ENCODE measurements at places on chromosomes 7 and 10.
A peak's percentile ranks its signal among the peaks of the same experiment; 100 is the strongest.

- no peak for DNase-seq
These were observed 194.2 kb downstream of the CAMK1D start for GRCh38 chr10:12543589-12543988.

- no peak for DNase-seq
These were observed 220.5 kb downstream of the MAD1L1 start for GRCh38 chr7:2012044-2012900.

- DNase-seq, result no peak
These were observed 66.7 kb upstream of the LEP start for GRCh38 chr7:128174386-128174785.

GRCh38 chr10:95429639-95430038 lies 131.5 kb downstream of the SORBS1 start:
- no peak for DNase-seq

DNA sequence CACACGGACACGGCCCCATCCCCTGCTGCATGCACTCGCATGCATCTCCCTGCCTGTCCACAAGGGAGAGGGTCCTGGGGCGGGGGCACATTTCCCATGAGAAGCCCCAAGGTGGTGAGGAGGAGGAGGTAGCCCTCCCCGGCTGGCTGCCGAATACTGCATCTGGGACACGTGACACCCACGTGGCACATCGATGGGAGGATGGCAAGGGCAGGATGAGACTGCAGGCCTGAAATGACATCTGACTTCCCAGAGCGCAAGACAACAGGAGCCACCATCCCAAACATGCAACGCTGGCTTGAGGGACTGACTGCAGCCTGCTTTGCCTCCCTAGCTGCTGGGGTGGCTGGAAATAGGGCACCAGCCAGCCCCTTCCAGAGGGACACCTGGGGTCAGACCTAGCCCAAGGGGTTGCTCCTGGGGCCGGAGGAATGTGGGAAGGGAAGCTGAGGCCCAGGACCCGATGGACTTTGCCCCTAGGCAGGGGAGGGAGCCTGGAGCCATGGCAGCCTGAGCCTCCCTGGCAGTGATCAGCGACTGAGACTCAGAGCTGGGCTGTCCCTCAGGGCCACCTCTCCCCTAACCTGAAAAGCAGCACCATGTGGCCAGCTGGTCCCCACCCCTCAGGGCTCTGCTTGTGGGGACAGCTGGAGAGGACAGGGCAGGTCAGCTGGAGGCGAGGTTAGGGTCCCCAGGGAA lies 16.1 kb downstream of the BUD23 start:
- DNase-seq, result no peak

- peak; percentile 18 for DNase-seq
These were observed 163.8 kb downstream of the ELMO1 start for GRCh38 chr7:37284805-37285231.

- no peak for DNase-seq
These were observed 590.0 kb downstream of the LRMDA start for GRCh38 chr10:76021398-76021797.

DNA sequence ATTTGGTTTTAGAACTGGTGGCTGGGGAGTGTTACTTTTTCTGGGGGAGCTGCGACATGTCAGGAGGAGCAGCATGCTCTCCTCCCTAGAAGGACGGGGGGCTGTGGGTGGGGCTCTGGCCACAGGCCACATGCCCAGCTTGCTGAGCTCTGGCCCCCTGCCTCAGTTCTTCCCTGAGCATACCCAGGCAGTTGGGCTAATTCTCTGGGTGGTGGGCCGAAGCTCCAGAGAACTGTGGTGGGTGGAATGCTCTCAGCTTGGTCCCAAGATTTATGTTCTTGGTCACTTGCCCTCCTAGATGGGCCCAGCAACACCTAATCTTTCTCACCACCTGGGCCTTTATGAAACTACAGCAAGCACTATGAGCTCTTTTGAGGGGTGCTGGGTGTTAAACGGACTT lies 5.1 kb upstream of the ZNF775 start:
- no peak for DNase-seq

DNA sequence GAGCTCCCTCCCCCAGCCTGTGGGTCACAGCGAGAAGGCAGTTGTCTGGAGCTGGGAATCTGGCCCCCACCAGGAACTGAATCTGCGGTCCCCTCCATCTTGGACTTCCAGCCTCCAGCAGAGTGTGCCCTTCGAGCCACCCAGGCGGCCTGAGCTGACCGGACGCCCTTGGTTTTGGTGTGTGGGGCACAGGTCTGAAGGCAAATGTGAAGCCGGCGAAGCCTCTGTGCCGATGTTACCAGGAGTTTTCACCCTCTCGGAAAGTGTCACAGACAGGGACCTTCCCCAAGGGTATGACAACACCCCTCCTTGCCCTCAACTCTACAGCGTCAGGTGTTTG lies 109.1 kb downstream of the DNAJB6 start:
- DNase-seq, result no peak

- no peak for DNase-seq
These were observed 225.0 kb upstream of the CELF2 start for GRCh38 chr10:10792681-10793080.

GRCh38 chr10:3542185-3542611 lies 242.8 kb downstream of the KLF6 start:
- DNase-seq, result no peak

DNA sequence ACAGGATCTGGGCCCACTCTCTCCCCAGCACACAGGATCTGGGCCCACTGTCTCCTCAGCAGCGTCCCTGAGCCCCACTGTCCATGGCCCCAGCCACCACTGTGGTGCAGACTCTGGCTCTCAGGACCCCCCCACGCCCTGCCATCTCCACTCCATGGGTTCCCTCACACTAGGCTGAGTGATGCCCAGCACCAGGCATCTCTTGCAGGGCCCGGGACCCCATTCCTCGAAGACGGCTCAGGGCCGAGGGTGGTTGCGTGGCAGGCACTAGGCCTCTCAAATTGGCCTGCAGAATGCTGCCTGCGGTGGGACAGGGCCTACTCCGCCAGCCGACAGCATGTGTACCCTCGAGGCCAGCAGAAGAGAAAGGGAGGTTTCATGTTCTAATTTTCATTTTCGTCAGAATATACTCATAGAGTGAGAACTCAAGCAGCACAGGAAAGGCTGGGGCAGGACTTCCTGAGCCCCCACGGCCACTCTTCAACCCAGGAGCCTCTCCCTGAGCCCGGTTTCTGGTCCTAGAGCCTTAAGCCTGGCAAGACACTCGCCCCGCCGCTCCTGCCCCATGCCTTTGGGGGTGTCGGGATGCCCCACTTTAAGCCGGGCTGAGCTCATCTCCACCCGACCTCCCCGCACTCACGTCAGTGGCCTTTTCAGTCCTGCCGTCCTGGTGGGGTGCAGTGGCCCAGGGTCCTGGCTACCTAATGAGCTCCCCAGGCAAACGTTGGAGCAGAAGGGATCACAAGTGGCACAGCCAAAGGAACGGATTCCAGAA lies 44.0 kb downstream of the PWWP2B start:
- DNase-seq, result no peak

DNA sequence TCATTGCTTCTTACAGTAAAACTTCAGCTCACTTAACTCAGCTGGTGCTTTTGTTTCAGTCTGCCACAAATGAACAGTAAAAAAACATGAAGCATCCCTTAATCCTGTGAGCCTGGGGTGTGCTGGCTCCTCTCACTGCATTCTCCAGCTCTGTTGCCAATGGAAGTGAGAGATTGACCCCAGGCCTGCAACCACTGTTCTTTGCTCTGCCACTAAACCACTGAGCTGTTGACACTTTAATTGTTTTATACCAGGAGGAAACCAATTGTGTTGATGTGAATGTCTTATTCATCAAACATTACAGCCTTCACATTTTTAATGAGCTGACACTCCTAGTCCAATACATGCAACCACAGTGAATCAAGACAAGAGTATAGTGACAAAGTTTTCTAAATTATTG lies 69.4 kb upstream of the FZD1 start:
- no peak for DNase-seq

- DNase-seq, result peak; percentile 67
These were observed 36.3 kb downstream of the SLC25A13 start for GRCh38 chr7:96285579-96285978.

- no peak for DNase-seq
These were observed 7.2 kb downstream of the C10orf90 start for GRCh38 chr10:126663328-126663727.

DNA sequence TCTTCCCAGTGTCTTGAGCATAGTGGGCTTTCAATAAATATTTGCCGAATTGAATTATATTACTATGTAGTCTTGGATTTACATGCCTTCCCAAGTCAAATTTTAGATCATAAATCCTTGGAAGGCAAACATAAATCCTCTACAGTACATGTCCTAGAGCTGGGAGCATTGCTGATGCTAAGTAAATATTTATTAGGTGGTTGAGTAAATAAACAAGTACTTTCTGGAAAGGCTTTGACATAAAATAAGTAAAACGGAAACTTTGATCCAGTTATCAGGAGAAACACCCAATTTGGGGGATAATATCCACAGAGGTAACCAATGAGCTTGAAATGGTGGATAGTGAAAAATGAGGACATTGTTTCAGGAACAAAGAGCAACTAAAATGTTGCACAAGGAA lies 162.8 kb upstream of the SVIL start:
- DNase-seq, result no peak

GRCh38 chr10:122780391-122780790 lies 65.3 kb downstream of the CUZD1 start:
- no peak for DNase-seq

- DNase-seq, result no peak
These were observed 275.4 kb upstream of the NEBL start for GRCh38 chr10:21172542-21172929.

- peak; percentile 67 for DNase-seq
These were observed 13.2 kb upstream of the TRA2A start for GRCh38 chr7:23544913-23545354.

DNA sequence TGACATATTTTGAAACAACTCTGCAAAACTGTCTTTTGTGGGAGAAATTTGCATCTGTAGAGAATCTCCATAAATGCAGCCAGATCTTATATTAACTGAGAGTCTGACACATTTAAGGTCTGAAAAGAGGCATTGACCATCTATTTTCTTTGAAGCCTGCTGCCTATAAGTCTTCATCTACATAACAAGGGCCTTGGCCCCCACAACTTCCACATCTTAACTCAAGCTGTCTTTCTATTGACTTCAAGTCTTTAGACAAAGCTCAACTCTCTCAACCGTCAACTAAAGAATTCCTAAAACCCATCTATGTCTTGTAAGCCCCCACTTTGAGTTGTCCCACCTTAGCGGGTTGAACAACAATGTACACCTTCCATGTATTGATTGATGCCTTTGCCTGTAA lies 72.4 kb upstream of the ADCY1 start:
- DNase-seq, result no peak

GRCh38 chr10:17850501-17850900 lies 41.4 kb downstream of the MRC1 start:
- no peak for DNase-seq

- DNase-seq, result peak; percentile 69
These were observed 1.2 kb downstream of the BAG3 start for GRCh38 chr10:119652361-119652730.

- DNase-seq, result no peak
These were observed 36.5 kb downstream of the GNAT3 start for GRCh38 chr7:80475383-80475782.

- DNase-seq, result no peak
These were observed 57.3 kb upstream of the SMIM30 start for GRCh38 chr7:113175525-113176104.

GRCh38 chr10:131724891-131725580 lies 175.8 kb upstream of the PPP2R2D start:
- no peak for DNase-seq

DNA sequence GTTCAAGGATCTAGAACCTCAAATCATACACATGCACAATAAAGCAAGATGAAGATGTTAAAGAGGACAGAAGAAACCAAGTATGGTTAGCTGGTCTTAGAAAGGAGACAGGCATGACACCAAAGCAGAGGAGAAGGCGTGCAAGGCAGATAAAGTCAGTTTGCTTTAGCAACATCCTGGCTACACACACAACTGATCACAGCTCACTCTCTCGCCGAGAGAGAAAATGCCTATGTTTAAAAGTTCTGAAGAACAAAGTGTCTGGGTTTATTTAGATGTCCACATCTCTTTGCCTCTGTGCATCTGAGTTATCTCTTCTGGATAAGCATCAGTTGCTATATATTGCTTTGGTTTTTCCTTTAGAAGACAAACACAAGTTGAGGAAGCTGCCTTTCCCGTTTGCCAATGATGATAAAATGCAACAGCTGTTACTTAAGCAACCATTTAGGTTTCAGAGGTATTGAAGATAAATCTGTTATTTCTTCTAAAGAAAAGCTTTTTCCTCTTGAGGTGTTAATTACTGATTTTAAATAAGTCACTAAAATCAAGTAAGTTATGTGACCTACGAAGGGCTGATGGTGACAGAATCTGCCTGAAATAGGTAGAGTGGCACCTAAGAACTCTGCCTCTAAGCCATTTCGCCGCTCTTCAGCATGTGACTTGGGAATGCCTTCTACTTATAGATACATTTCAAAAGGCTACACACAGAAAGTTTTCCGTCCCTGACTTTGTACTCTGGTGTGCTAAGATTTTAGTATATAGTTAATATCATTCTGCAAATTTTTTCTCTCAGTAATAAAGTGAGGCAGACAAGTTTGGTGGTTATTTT lies 146.2 kb upstream of the ASAH2 start:
- no peak for DNase-seq

DNA sequence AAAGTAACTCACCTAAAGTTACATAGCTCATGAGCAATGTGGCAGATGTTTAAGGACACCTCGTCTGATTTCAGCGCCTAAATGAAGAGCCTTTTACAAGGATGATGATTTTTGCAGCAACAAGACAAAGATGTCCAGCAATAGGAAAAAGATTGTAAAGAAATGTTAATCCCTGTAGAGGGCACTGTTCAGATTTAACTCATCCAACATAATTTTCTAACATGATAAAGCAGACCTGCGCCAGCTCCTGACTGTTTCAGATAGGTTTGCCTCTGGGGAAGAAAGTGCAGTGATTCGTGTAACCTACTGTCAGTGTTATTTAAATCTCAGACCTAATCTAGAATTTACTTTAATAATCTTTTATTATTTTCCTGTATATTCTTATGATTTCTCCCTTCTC lies 595.2 kb downstream of the AUTS2 start:
- DNase-seq, result peak; percentile 19

DNA sequence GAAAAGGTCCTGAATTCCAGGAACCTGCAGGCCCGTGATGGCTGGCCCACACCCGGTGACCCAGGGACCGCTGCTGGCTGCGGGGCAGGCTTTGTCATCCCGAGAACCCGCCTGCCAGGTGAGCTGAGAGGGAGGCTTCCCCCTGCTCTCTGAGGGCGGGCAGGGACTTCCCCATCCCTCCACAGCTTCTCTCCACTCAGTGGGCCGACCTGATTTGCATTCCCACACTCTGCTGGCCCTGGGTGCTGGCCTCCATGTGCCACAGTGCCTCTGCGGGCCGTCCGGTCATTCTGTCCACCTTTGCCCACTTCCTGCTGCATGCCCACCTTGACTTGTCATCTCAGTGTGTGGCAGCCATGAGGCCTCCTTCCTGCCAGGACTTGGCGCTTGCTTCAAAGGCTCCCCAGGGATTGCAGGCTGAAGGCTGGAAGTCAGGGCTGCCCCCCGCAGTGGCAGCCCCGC lies 35.3 kb downstream of the PALD1 start:
- peak; percentile 66 for DNase-seq

DNA sequence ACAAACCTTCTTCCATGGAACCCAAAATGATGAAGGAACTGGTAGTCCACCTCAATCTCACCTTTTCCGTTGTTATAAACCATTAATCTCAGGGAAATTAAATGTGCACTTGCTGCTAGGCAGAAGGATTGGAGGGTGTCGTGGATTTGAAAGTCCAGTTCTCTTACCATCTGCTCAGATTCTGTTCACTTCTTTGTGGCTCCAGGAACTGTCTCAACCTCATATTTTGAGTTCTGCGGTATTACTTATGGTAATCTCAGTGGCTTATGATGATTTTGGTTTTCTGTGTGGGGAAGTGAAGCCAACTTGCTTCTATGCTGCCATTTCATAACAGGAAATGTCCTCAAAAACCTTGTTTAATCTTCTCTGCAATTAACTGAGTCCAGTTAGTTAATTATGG lies 136.4 kb downstream of the CDC14C start:
- no peak for DNase-seq
